Stimulated activated CD4-positive, alpha-beta T cell treated with anti-CD3 and anti-CD28 coated beads, Interleukin-12 subunit alpha, Interleukin-12 subunit beta, amount 100 ng/mL, for 48 hours (primary cell): ENCODE measurements at places on chromosomes 4 and X.

DNA sequence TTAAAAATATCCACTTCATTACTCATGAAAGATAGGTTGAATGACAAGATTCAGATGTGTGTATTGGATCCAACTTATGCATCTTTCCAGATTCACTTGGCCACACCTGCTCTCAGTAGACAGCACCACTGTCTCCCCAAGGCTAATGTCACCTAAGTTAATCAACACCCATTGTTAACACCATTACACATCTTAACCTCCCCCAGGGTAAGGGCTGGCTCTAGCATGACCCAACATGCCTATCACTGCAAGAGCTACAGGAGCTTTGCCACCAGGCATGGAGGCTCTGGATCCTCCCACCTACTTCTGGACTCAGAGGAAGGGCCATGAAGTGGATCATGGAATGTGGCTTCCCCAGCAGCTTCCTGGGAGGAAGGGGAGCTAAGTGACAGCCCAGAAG, 32.8 kb upstream of the LSM6 start:
- DNase-seq, result no peak

DNA sequence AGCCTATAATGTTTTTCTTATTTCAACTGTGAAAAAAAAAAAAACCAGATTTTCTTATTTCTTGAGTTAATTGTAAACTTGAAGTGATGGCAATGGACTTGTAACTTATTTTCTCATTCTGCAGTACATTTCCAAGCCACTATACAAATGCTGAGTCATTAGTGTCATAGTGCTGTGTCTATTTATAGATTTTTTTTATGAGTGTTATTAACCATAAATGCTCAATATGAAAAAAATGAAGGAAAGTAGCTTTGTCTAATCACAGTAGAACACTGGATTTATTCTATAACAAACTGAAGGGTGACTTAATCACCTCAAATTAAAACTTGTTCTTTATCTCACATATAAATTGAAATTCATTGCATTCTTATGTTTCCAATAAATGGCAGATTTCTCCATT, 718.6 kb downstream of the CCSER1 start:
- DNase-seq, result no peak

- no peak for DNase-seq
Measured at GRCh38 chr4:130825284-130825683, 1729.3 kb downstream of the C4orf33 start.

DNA sequence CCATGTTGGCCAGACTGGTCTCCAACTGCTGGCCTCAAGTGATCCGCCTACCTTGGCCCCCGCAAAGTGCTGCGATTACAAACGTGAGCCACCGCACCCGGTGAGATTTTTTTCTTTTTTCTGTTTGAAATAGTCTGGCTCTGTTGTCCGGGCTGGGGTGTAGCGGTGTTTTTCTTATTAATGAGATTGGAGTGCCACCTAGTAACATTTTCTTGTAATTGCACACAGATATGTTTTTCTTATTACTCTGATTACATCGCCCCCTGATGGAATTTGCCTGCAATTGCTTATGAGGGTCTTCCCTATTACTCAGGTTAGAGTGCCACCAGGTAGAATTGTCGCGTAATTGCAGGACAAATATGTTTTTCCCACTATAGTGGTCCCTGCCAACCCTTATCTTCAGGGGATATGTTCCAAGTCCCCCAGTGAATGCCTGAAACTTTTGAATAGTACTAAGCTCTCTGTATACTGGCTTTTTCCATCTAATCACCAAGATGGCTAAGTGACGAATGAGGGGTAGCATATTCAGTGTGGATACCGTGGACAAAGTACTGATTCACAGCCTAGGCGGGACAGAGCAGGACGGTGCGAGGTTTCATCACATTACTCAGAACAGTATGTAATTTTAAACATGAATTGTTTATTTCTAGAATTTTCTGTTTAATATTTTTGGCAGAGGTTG, 8.6 kb upstream of the PDHA1 start:
- DNase-seq, result peak; percentile 11

DNA sequence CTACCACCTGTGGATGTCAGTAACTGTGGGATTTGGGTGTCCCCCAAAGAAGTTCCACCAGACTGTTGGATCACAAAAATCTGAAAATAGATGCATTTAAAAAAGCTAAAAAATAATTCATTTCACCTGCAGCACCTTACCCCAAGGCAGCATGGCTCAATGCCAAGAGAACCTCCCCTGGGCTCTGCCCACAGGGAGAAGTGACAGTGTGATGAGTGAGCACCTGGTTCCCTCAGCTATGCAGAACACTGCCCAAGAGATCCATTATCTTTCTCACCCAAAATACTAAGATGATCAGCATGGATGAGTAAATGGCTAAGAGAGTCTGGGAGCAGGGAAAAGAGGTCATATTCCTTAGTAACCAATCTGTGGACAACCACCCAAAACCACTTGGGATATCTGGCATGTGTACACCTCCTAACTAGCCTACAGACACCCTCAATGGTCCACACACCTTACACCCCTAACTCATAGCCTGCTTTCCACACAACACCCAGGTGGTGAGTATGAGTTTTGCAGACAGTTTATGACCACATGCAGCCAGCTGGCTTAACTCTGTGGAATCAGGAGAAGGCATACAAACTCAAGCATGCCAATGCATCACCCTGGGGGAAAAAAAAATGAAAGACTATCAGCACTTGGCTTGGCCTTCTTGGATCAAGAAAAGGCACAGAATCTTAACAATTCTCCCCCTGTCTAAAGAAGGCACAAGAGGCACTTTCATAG, 416.5 kb upstream of the SMIM31 start:
- no peak for DNase-seq

- DNase-seq, result no peak
Measured at GRCh38 chr4:80065601-80066000, 7.4 kb downstream of the ANTXR2 start.

- DNase-seq, result no peak
Measured at GRCh38 chr4:32841217-32841616, 2121.0 kb downstream of the PCDH7 start.

GRCh38 chr4:158316264-158316663, 106.0 kb downstream of the TMEM144 start:
- DNase-seq, result no peak

- no peak for DNase-seq
Measured at GRCh38 chr4:39505581-39505980, 21.7 kb downstream of the UGDH start.

- DNase-seq, result no peak
Measured at GRCh38 chrX:56231537-56232090, 542 bp upstream of the KLF8 start.

GRCh38 chr4:80913381-80913780, 117.1 kb upstream of the BMP3 start:
- DNase-seq, result no peak

- no peak for DNase-seq
Measured at GRCh38 chr4:165208221-165208652, 876 bp downstream of the KLHL2 start.

- DNase-seq, result peak; percentile 86
Measured at GRCh38 chrX:131812847-131813825, 210.0 kb upstream of the STK26 start.

GRCh38 chrX:130100180-130100579, 10.1 kb downstream of the ELF4 start:
- DNase-seq, result no peak

DNA sequence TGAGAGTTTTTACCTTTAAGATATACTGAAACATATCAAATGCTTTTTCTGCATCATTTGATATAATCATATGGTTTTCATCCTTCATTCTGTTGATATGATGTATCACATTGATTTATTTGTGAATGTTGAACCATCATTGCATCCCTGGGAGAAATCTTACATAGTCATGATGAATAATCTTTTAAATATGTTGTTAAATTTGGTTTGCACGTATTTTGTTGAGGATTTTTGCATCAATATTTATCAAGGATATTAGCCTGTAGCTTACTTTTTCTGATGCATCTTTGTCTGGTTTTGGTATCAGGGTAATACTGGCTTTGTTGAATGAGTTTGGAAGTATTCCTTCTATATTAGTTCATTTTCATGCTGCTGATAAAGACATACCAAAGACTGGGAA, 541.4 kb downstream of the TLL1 start:
- DNase-seq, result no peak

DNA sequence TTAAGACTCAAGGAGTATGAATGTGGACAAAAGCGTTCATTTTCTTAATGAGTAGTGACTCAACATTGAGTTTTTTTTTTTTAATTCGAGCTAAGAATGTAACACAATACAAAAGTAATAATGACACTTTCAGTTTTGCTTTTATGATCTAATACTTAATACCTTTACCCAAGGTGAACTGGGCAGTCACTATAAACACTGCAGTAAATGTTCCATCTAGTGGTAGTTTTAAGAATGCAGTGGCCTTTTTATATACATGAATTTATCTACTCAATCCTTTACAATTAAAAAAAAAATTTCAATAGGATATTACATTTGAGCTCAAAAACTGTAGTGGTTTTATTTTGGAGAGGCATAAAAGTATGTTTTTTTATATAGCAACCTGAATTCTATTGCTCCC, 33.9 kb downstream of the PDK3 start:
- no peak for DNase-seq

GRCh38 chr4:128853741-128854140, 44.2 kb downstream of the JADE1 start:
- DNase-seq, result no peak
